WTC11 (cell line): ENCODE measurements at places on chromosomes 11 and 22. TPM values are rescaled to one million over a fixed set of nuclear protein-coding genes. Genes with fewer than 3 reads are reported as not detected.
A peak's percentile ranks its signal among the peaks of the same experiment; 100 is the strongest.

GRCh38 chr11:73384872-73385689 is 8.9 kb downstream of the RELT start:
- no peak overlapping the region for H3K4me3 ChIP-seq
- H3K27ac ChIP-seq = peak overlapping the region; percentile 32; the same call in 1 of the 2 replicates

DNA sequence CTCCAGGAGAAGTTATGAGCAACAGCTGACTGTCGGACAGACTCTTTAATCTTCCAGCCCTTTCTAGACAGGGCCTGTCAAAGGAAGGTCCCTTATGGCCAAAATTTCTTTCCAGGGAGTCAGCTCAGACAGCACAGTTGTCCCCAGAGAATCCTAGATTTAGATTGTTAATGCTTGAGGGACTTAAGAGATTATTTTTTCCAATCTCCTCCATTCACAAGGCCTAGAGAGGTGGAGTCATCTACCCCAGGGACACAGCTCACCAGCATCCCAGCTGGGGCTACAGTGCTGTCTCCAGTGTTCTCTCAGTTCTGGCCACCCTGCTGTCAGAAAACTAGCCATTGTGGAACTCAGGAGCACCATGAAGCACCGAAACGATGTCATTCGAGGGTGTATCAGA is 7.8 kb downstream of the DSCAML1 start:
- peaks cover 21% of the 10 kb centered on the region for H3K27me3 ChIP-seq
- no peak overlapping the region for H3K27ac ChIP-seq
- no peak for DNase-seq

DNA sequence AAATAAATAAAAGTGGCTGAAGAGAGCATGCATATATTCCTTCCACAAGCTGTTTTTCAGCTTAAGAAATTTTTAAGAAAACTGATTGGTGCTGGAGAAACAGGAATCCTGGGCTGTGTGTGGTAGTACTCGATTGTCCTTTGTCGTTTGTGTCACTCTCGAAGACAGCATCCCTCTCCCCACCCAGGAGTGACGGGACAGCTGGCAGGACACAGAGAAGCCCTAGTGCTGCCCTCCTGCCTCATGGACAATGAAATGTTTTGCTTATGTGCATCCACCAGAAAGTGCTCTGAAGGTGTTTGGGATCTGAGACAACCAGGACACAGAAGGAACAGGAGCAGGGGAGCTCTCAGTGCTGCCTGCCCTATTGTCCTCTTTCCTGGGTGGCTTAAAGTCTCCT is 12.8 kb downstream of the PLAAT4 start:
- H3K4me3 ChIP-seq = no peak overlapping the region
- 0 out of 2 replicates have a peak overlapping the region, but pooled peaks have one; percentile 18 for H3K27ac ChIP-seq
- DNase-seq = no peak

- no peaks in the 10 kb centered on the region for H3K4me1 ChIP-seq
- H3K27ac ChIP-seq = no peak overlapping the region
- no peaks in the 10 kb centered on the region for H3K27me3 ChIP-seq
- no peak for DNase-seq
- no peaks in the 10 kb centered on the region for H3K36me3 ChIP-seq
- H3K4me3 ChIP-seq = no peak overlapping the region
Observed at GRCh38 chr11:13338019-13338426, 60.4 kb downstream of the BMAL1 start.

- peaks cover 100% of the 10 kb centered on the region for H3K27me3 ChIP-seq
- no peaks in the 10 kb centered on the region for H3K4me1 ChIP-seq
- no peak overlapping the region for H3K27ac ChIP-seq
- no peak overlapping the region for H3K4me3 ChIP-seq
- no peak for DNase-seq
Observed at GRCh38 chr22:22092974-22093373, 110.4 kb upstream of the TOP3B start.

DNA sequence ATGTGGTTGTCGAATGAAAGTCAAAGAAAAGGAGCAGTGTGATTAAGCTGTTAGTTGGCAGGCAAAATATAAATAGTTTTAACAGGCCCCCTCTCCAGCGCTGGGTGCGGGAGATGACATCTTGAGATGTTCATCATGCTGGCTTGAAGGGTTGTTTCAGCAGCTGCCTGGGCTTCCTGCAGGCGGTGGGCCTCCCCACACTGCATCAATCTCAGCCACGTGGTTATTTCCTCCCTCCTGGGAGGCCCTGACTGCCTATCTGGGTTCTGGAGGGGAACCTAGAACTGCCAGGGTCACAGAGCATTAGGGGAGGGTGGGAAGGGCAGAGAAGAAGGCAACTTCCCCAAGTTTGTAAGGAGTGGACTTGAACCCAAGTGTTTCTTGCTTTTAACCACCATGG is 173.3 kb upstream of the SYT13 start:
- no peaks in the 10 kb centered on the region for H3K4me1 ChIP-seq
- peaks cover 2% of the 10 kb centered on the region for H3K27me3 ChIP-seq
- H3K4me3 ChIP-seq = no peak overlapping the region
- no peaks in the 10 kb centered on the region for H3K36me3 ChIP-seq
- no peak overlapping the region for H3K27ac ChIP-seq
- DNase-seq = no peak

DNA sequence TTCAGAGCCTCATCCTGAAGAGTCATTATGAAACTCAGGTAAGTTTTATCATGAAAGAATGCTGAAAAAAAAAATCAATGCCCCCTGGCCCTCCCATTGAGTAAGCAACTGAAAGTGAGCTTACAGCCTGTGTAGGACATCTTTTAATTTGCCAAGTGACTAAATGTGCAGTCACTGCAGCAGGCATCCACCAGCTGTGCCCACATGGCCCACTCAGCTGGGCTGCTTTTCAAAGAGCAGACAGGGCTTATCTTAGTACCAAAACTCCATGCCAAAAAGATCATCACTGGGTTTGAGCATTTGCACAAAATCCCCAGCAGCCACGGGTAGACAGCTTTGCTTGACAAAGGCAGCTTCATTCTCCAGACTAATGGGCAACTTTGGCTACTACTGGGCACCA is 709.7 kb downstream of the NTM start:
- no peaks in the 10 kb centered on the region for H3K27me3 ChIP-seq
- DNase-seq = no peak
- no peak overlapping the region for H3K27ac ChIP-seq
- no peaks in the 10 kb centered on the region for H3K4me1 ChIP-seq
- H3K36me3 ChIP-seq = peaks cover 32% of the 10 kb centered on the region

DNA sequence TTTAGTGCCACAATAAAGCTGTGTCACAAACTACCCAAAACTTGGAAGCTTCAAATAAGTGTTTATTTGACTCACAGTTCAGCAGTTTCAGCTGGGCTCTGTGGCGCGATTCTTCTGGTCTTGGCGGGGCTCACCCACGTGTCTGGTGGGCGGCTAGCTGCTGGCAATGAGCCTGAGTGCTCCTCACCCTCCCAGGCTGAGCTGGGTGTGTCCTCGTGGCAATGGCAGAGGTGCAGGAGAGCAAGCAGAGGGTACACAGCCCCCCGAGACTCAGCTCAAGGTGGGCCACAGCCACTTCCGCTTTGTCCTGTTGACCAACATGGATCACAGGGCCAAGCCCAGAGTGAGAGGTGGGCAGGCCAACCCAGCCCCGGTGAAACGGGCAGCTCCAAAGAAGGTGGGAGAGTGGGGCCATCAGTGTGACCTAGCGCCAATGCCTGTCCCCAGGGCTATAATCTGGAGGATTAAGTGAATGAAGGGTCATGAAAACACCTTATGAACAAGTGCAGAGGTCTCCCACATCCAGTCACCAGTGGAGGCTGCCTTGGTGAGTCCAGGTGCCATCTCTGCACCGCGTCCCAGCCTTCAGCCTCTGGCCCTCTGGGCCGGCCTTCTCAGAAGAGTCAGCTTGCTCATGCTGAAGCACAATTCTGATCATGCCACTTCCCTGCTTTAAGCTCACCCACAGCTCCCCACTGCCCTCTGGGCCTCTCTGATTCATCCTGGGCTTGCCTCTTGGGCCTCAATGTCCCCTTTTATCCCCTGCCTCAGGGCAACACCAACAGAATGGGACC is 74.6 kb upstream of the RTL6 start:
- no peaks in the 10 kb centered on the region for H3K4me1 ChIP-seq
- no peaks in the 10 kb centered on the region; the same call in 1 of the 2 replicates for H3K27me3 ChIP-seq
- no peak overlapping the region for H3K27ac ChIP-seq
- 0 out of 2 replicates have a peak, but pooled peaks cover 2% of the 10 kb centered on the region for H3K36me3 ChIP-seq
- no peak for DNase-seq
- H3K4me3 ChIP-seq = no peak overlapping the region

- peaks cover 3% of the 10 kb centered on the region for H3K27me3 ChIP-seq
- H3K4me3 ChIP-seq = no peak overlapping the region
- no peak for DNase-seq
- H3K36me3 ChIP-seq = no peaks in the 10 kb centered on the region
- H3K4me1 ChIP-seq = peaks cover 15% of the 10 kb centered on the region
Observed at GRCh38 chr22:26998129-26998528, 340.7 kb downstream of the MIAT start.

DNA sequence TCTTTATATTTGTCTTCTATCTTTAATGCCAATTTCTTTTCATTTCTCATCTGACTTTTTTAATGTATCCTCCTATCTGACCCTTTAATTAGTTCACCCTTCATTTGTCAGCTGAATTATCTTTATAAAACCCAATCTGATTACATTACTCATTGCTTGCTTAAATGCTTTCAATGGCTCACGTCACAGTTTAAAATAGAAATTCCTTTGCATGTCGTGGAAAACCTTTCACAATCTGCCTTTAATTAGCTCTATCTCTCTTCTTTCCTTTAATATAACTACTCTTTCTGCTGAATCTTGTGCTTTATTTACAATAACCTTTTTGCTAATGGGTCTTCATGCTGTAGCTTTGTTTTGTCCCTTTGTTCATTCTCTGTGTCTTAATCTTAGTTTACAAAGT is 125.7 kb downstream of the DYNC2H1 start:
- DNase-seq = no peak
- H3K4me1 ChIP-seq = peaks cover 4% of the 10 kb centered on the region
- H3K27me3 ChIP-seq = no peaks in the 10 kb centered on the region

DNA sequence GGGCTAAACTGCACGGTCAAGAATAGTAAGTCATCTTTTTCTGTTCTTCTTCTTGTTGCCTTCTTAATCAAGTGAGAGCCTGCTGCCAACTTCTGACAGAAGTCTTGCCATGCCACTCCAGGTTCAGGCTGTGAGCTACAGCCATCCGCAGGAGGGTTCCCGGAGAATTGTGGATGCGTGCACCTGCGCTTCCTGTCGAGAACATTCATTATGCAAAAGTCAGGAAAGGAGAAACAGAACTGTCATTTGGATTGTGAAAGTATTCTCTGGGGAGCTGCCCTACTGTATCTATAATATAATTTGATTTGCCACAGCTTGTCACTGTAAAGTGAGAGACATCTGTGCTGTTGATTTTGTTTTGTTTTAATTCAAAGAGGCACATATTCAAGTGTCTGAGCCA is 12.3 kb downstream of the IL17RA start:
- H3K4me1 ChIP-seq = peaks cover 3% of the 10 kb centered on the region
- peaks cover 15% of the 10 kb centered on the region; the same call in 1 of the 2 replicates for H3K36me3 ChIP-seq
- no peak overlapping the region for H3K4me3 ChIP-seq
- no peak for DNase-seq

- no peaks in the 10 kb centered on the region for H3K27me3 ChIP-seq
- DNase-seq = no peak
- H3K4me3 ChIP-seq = no peak overlapping the region
- peaks cover 5% of the 10 kb centered on the region for H3K4me1 ChIP-seq
- H3K27ac ChIP-seq = no peak overlapping the region
- H3K36me3 ChIP-seq = no peaks in the 10 kb centered on the region
Observed at GRCh38 chr11:99973993-99974392, 713.1 kb upstream of the ARHGAP42 start.

DNA sequence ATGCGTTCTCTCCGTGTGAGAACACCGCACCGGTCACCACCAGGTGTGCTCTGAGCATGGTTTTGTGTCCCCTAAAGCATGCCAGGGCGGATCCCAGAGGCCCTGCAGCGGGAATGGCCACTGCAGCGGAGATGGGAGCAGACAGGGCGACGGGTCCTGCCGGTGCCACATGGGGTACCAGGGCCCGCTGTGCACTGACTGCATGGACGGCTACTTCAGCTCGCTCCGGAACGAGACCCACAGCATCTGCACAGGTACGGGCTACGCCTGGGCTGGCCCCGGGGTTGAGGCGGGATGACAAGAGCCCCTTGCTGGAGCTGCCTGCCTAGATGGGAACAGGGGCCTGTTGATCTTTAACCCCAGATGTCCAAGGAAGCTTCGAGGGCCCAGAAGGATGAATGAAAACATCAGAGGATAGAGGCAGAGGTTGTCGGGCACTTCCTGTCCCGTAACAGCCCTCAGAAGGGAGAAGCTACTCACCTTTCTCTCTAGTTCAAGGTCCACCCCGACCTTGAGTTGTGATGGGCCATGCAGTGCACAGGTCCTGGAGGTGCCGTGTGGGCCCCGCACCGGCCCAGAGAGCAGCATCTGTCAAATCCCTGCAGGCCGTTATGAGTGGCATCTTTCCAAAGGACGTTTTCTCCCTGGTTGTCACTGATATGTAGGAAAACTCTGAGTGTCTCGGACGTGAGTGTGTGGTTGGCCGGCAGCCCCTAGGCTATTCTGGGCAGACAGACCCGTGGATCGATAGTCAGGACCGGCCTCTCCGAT is 3.3 kb downstream of the CRELD2 start:
- peaks cover 11% of the 10 kb centered on the region for H3K4me1 ChIP-seq
- H3K27me3 ChIP-seq = no peaks in the 10 kb centered on the region; the same call in 1 of the 2 replicates
- no peak overlapping the region for H3K4me3 ChIP-seq

DNA sequence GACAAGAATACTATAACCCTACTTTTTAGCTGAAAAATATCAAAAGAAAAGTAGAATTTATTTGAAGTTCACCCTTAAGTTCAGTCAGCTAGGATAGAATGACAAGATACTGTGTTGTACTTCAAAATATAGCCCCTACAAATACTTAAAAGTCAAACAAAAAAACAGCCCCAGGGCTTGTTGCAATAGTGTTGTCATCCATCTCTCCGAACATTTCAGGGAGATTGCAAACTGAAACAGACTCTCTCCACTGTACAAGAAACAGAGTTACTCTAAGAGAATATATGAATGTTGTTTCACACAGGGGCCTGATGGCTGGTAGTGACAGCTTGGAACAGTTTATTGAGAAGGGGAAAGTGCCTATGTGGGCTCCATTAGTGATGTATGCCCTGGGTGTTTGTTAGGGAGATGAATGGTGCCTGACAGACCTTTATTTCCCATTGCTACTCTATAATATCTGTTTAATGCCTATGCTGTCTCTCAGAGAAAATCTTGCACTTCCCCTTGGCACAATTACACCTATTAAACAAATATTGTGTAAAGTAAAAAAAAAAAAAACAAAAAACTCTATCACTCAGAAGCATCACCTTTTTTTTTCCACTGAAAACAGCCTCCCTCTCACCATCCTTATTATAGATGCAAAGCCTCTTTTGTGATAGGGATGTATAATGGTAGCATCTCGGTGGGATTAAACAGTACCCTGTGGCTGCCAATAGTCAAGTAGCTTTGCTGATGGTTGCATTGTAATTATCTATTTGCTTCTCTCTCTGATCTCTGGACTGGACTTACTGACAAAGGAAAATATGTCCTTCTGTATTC is 506.3 kb upstream of the LUZP2 start:
- no peak overlapping the region for H3K4me3 ChIP-seq
- H3K36me3 ChIP-seq = no peaks in the 10 kb centered on the region
- H3K27ac ChIP-seq = no peak overlapping the region
- H3K4me1 ChIP-seq = peaks cover 5% of the 10 kb centered on the region

The TRPC6 gene
- total RNA-seq = 0.23 to 1.3 TPM (median 0.46 TPM) in 3 replicates

The SLC22A25 gene
- total RNA-seq = not detected in 3 replicates

The SULT4A1 gene
- total RNA-seq = 12.5 to 13.0 TPM (median 12.6 TPM) in 3 replicates

The RBFOX2 gene
- 102 to 107 TPM (median 103 TPM) in 3 replicates for total RNA-seq

The TEX54 gene
- 0.44 TPM in 1 of 3 replicates, not detected in the others for total RNA-seq

The POLD3 gene
- 21.9 to 24.1 TPM (median 23.4 TPM) in 3 replicates for total RNA-seq

The C22orf42 gene
- total RNA-seq = 0.61 to 0.78 TPM (median 0.69 TPM) in 3 replicates

The ALDH3B2 gene
- total RNA-seq = 0.13 to 0.30 TPM (median 0.30 TPM) in 3 replicates
